ENCODE measurements at places on chromosomes 1 and 21. TPM values are rescaled to one million over a fixed set of nuclear protein-coding genes. Genes with fewer than 3 reads are reported as not detected.

The NFASC gene
- total RNA-seq = 57.7 TPM

GRCh38 chr1:217494767-217495166 is 136.1 kb downstream of the GPATCH2 start:
- no peak for DNase-seq

DNA sequence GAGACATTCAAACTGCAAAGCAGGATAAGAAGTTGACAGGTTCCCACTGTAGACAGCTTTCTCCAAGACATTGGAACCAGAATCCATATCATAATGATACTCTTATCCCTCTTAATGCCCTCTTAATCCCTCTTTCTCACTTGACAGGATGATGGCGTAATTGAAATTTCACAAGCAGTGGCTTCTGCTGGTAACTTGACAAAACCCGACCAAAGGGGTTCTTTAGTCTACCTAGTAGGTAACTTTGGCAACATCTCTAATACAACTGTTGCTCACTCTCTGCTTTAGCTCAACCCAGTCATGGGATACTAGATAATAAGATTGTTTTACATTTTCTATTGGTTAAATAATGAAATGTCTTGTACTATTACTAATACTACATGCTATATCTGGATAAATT is 34.7 kb downstream of the S100A10 start:
- no peak for DNase-seq

- no peak for DNase-seq
Measured at GRCh38 chr1:31985430-31985829, 28.2 kb upstream of the KHDRBS1 start.

The ARHGAP30 gene
- 10.0 TPM for total RNA-seq

DNA sequence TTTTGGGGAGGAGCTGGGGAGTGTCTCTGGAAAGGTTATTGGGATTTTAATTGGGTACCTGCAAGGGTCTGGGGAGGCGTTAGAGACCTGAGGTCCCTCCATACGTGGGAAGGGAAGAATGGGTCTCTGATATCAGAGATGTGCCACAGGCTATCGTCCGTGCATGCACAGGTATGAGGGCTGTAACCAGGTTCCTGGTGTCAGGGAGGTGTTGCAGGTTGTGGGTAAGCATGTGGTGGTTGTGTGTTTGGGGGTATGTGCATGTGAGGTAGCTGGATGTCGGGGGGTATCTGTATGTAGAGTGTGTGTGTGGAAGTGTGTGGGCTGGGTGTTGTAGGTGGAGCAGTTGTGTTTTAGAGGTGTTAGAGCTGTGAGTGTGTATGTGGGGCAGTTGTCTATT is 8.3 kb downstream of the AHDC1 start:
- DNase-seq = no peak

Measured in left cardiac atrium (tissue), 4 donors.